GM23248 (cell line): ENCODE measurements at places on chromosomes 4 and X. TPM values are rescaled to one million over a fixed set of nuclear protein-coding genes. Genes with fewer than 3 reads are reported as not detected.

GRCh38 chr4:110668463-110669235 is 45.8 kb upstream of the PITX2 start:
- no peak for DNase-seq

- no peak for DNase-seq
Observed at GRCh38 chrX:68784816-68785215, 44.0 kb upstream of the EFNB1 start.

GRCh38 chr4:113645771-113646441 is 115.6 kb downstream of the CAMK2D start:
- DNase-seq = peak; percentile 56

DNA sequence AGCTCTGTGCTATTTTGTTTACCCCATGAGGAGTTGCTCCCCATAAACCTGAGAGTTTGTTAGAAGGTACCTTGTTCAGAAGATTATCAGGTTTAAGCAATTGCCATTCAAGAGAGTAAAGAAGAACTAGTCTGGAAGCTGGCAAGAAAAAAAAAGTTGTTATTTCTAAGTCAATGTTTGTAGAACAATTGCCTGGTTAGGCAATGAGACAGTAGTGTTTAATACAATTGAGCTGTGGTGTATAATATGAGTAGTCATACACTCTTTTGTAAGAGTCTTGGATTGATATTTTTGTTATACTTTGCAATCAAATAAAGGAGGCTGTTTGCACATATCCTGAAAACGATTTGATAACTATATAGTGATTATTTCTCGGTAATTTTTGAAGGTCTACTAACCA is 44.7 kb downstream of the GALNT7 start:
- DNase-seq = no peak

- DNase-seq = peak; percentile 4
Observed at GRCh38 chr4:116070283-116070682, 956.9 kb upstream of the NDST4 start.

Gene CT45A1
- not detected in 2 replicates for total RNA-seq

Gene HTN1
- total RNA-seq = not detected in 2 replicates

Gene ERCC6L
- total RNA-seq = 1.9 and 3.0 TPM in 2 replicates

Gene PAGE2
- total RNA-seq = not detected in 2 replicates
